G401 (cell line): ENCODE measurements at places on chromosomes 1 and 21.

GRCh38 chr1:36436821-36437220 is 13.4 kb downstream of the OSCP1 start:
- DNase-seq, result no peak

DNA sequence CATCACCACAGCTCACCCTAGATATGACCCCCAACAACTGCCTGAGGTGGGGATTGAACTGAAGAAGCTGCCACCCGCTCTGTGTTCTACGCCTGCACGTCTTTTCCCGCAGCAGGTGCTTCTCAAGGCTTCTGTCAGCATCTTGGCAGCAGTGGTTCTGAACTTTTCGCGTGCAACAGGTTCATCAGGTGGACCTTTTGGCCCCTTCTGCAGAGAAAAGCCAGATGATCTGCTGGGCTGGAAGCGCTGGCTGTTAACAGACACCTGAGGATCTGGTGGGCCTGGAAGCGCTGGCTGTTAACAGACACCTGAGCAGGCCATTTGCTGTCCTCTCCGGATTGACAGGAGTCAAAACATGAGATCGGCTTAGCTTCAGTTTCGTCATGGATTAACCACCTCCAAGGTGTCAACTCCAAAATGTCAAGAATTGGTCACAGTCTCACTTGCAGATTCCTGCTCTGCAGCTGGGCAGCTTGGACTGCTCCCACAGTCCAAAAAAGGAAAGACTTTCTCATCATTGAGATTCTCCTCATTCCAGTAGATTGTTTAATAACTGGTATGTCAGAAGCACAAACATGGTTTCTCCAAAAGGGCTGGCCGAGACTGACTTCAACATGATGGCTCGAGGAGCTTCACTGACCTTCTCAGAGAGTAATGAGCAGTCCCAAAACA is 4.7 kb downstream of the C1orf174 start:
- no peak for DNase-seq

- no peak for DNase-seq
These were observed 345.5 kb downstream of the DISC1 start for GRCh38 chr1:231972111-231972445.

DNA sequence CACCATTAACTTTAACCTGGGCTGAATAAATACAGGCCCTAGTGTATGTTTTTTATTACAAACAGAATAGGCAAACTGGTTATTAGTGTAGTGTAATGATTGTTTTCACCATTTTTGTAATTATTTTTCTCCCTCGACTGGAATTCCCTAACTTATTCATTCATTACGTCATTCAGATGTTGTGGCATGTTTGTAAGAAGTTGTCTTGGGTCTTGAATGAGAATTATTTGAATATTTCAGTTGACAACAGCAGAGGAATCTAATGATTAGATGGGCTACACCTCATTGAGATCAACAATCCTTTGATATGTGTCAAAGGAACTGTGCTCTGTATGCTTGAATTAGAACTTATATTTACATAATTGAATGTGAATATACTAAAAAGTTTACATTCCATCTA is 12.8 kb downstream of the XCL1 start:
- no peak for DNase-seq

- no peak for DNase-seq
These were observed 430.4 kb downstream of the RPS6KC1 start for GRCh38 chr1:213481395-213481794.

- DNase-seq, result no peak
These were observed 44.5 kb downstream of the MORN1 start for GRCh38 chr1:2346691-2347408.

DNA sequence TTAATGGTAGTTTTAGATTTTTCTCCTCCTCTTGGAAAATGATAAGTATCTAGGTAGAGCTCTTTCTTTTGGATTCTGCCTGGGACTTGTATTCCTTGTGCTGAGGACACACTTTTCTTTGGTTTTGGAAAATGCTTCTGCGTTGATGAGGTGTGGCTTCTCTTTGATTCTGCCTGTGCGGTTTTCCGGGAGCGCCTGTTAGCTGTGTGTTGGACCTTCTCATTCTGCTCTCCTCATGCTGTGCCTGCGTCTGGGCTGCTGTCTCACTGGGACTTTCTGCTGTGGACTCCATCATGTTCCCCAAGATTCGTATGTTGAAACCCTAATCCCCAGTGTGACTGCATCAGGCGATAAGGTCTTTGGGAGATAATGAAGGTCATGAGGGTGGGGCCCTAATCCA is 21.0 kb downstream of the C1orf174 start:
- DNase-seq, result no peak

- DNase-seq, result no peak
These were observed 3.3 kb downstream of the UAP1 start for GRCh38 chr1:162564762-162565218.

GRCh38 chr1:28582248-28582615 is 9.8 kb upstream of the RAB42 start:
- no peak for DNase-seq

GRCh38 chr1:226063224-226063976 is 884 bp downstream of the H3-3A start:
- DNase-seq, result peak; percentile 63

DNA sequence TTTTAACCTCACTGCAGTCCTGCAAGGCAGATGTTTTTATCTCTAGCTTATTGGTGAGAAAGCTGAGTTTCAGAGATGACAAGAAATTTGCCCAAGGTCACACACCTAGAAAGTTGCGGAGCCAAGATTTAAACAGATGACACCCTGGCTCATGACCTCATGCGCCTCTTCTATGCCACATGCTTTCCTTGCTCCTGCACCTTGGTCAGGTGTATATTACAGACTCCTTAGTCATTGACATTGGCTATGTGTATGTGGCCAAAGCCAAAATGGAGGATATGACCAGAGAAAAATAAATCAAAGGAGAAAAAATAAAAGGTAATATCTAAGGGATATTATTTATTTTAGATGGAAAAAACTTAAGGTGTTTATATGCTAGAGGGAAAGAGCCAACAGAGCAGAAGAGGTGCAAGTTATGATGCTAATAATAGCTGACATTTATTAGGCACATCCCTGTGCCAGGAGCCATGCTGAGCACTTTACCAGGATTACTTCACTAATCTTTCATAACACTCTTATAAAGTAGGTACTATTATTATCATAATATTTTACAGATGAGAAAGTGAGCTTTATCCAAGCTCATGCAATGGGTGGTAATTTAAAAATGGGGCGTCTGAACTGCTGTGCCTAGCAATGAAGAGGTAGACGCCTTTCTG is 13.8 kb upstream of the MYOC start:
- peak; percentile 85 for DNase-seq

- DNase-seq, result no peak
These were observed 2.1 kb downstream of the PCP4L1 start for GRCh38 chr1:161260376-161261260.

DNA sequence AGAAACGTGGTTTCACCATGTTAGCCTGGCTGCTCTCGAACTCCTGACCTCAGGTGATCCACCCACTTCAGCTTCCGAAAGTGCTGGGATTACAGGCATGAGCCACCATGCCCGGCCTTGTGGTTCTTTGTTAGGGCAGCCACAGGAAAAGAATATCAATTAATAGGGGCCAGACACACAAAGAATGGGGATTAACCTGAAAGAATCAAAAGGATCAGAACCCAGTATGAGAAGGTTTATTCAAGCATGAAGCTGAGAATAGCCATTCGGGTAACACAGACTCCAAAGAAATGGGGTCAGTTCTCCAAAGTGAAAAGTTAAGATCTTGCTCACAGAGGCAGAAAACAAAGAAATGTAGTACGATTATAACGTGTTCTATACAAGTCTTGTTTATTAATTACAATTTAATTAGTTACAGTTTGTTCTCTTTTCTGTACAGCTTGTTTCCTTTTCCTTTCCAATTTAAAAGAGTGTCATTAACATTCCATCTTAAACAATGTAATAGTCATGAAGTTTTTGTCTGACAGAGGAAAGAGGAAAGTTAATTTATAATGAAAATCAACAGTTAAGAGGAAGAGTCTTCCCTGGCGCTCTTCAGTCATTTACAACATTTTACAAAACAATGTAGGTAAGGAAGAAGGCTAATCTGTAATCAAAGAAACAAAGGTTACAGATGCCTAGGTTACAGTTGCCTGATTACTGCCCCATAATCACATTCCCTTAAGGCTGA is 51.3 kb upstream of the SLC45A1 start:
- DNase-seq, result no peak

DNA sequence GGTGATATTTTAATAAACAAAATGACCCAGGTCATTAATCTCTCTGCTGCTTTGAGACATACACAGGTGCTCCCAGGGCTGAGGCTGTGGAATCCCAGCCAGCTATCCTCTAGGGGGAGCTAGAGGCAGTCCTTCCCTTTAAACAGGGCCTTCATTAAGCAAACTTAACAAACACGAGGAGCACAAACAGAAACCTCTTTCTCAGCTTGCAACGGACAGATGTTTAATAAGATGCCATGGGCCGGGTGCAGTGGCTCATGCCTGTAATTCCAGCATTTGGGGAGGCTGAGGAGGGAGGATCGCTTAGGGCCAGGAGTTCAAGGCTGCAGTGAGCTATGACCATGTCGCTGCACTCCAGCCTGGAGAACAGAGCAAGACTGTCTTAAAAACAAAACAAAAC is 106.7 kb downstream of the HIVEP3 start:
- DNase-seq, result peak; percentile 72

DNA sequence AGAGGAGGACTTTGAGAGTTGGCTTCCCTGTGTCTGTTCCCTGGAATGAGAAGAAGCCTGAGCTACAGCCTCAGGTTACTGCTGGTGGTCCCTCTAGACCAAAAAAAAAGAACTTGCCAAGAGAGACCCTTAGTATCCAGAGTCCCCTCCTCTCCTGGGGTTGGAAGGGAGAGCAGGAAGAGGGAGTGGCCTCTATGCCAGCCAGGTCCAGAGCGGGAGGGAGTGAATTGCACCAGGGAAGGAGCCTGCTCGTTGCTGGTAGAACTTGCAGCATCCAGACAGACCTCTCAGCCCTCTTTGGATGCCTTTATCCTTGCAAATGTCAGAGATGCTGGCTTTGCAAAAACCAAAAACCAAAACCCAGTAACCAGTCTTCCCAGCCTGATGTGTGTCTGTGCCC is 491.3 kb upstream of the VAMP3 start:
- no peak for DNase-seq

- no peak for DNase-seq
These were observed 13.0 kb downstream of the STRIP1 start for GRCh38 chr1:110047463-110047862.

DNA sequence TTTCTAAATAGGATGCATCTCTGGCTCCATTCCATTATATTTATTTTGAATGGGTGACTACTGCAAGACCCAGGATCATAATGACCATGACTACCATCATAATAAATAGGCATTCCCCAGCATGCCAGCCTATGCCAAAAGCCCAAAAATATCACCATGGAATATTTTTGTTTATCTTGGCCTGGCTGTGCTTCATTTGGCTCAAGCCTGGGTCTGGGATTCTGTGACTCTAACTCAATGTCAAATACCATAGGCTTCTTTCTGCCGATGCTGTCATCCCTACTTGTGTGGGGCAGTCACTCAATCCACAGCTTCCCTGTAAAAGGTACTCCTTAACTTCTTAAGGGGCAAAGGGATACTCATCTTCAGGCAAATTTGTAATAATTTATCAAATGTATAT is 66.6 kb downstream of the DIRAS3 start:
- no peak for DNase-seq

GRCh38 chr21:46157396-46157986 is 2.1 kb upstream of the FTCD start:
- no peak for DNase-seq

DNA sequence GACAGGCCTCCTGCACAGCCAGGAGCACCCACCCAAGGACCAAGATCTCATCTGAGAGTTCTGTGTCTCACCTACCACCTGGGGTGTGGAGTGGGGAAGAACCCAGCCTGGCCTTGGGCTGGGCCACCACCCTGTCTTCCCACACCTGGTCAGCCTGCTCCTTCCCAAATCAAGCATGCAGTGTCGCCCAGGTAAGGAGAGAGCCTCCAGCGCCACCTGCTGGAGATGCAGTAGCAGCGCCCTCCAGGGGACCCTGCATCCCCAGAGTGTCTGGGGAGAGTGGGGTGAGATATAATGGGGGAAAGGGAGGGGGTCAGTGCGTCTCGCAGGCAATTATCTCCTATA is 32.3 kb downstream of the KIAA2013 start:
- peak; percentile 45 for DNase-seq

DNA sequence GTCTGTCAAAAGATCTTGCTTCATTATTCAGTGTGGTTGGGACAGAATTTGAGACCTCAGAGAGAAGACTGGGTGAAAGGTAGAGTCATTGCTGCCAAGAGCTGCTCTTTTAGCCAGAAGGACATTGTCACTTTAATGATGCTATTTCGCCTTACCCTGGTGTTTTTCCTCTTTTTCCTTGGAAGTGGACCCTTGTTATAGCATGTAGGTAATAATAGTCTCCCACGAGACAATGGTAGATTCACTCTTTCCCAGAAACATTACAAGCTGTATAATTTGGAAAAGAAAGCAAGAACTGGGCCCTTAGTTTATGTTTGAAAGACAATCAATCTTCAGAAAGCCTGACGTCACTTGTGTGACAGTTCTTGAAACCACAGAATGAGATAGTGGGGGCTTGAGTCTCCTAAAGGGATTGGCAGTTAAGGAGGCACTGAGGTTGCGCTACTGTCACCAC is 3.8 kb downstream of the SERTAD4 start:
- no peak for DNase-seq

GRCh38 chr1:113998361-113998760 is 19.1 kb downstream of the OLFML3 start:
- no peak for DNase-seq

DNA sequence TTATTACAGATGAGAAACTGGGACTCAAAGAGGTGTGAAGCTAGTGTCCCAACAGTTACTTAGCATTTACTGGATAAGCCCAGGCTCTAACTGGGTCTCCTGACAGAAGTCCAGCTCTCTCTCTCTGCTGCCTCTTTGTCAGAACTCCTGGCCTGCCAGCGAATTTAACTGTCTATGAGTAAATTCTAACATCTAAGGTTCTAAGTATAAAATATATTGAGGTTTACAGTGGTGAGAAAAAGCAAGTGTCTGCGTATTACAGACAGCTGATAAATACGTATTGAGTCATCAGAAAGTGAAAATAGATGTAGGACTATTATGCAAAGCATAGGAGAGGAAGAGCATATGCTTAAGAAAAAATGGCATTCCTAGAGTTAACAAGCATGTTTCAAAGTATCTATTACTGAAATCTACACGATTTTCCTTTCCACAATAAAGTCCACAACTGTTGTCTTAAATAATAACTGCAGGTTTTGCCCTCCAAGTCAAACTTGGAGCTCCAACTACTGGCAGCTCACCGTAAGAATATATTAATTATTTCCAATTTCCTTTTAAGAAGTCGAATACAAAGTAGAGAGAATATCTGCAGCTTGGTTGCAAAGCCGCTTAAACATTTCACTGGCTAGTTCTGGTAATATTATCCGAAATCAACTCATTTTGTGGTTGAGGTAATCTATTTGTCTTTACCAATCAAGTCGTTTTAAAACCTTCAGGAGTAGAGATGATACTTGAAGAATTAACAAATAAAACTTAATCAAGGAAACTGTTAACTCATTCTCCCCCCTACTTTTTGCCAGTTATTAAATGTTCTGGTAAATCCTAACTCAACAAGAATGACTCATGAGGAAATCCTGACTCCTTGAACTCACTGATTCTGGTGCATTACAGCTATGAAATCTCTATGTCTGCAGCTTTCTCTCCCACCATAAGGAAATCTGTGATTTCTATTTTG is 1.4 kb upstream of the RGS2 start:
- DNase-seq, result peak; percentile 41
